ENCODE measurements at places on chromosomes 3 and 15.

DNA sequence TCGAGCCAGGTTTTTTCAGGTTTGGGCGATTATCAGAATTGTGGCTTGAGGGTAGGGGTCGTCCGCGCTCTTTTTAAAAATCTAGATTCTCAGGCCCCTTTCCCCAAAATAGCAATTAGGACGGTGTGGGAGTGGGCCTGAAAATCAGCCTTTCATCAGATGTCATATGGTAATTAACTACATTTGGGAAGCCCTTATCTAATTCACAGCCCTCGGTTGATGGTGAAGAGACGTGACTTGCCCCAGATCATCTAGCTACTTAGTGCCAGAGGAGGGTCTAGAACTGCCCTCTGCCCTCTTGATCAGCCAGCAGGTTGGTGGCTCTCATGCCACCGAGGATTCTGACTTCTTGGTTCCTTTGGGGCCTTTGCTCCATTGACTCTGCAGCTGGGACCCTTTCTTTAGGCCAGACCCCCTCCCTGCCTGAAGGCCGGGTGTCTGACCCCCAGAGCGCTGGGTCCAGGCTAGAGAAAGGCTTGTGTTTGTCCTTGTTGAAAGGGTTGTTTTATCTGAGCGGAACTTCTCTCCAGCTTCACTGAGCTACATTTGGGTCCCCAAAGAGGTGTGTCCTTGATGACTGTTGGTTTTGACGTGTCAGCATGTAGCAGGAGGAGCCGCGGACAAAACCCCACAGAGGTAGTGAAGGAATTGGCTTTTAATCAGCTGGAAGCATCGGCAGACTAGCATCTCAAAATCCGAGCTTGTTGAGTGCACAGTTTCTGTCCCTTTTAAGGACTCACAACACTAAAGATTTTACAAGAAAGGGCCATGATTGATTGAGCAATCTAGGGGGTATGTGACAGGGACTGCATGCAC lies 857 bp downstream of the AEN start:
- peak; percentile 24 for DNase-seq

DNA sequence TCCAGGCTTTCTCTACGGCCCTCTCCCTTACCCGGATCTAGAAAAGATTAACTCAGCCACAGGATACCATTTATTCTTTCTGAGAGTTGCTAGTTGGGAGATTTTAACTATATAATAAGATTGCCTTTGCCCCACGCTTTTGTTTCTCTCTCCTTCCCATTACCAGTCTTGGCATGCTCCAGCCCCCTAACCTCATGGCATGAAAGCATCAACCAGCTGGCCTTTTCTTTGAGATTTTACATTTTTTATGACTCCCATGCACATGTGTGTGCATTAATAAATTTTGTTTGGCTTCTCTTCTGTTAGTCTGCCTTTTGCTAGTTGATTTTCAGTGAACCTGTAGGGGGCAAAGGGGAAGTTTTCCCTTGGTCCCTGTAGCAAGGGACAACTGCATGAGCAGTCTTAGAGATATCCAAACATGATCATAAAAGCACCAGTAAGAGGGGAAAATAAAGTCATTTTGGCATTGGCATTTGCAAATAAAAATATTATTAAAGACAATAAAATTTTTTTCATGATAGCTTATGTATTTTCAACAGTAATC lies 73.6 kb downstream of the OXSM start:
- DNase-seq, result no peak

GRCh38 chr3:173465112-173465511 lies 67.6 kb downstream of the NLGN1 start:
- no peak for DNase-seq

- DNase-seq, result no peak
Measured at GRCh38 chr3:14303336-14304100, 98.9 kb upstream of the SLC6A6 start.

DNA sequence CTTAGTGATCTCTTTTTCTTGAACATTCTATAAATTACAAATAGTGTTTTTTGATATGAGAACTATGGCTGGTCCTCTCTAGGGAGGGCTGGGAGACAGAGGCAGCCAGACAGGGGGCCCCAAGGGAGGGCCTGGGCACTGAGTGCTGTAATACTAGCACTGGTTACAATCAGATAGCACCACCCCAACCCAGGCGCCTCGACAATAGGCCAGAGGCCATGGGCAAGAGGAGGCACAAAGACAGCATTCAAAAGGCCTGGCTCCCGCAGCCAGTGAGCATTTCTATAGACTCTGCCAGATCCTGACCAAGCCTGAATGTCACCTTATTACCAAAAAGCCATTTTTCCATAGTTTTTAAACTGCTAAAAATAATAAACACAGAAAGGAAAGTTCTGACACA lies 158.5 kb downstream of the THRB start:
- no peak for DNase-seq
